Stimulated activated CD8-positive, alpha-beta memory T cell treated with anti-CD3 and anti-CD28 coated beads, Interleukin-7, amount 100 ng/mL, for 1 hour (primary cell): ENCODE measurements at places on chromosomes 3 and 15.

- DNase-seq, result no peak
Observed at GRCh38 chr3:56633602-56634535, 49.2 kb downstream of the TASOR start.

GRCh38 chr3:12351145-12351544, 62.3 kb downstream of the PPARG start:
- DNase-seq, result no peak

DNA sequence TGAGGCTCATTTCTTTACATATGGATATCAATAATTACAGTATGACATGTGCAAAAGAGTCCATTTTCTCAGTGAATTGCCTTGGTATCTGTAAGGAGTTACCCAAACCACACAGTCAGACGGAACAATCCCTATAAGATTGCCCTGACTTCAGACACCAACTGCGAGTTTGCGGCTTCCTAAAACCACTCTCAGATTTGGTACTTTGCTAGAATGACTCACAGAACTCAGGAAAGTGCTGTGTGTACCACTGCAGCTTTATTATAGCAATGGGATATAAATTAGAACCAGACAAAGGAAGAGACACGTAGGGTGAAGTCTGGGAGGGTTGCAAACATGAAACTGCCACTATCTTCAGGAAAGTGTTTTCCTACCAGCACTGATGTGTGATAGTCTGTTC, 45.8 kb upstream of the ATP13A3 start:
- DNase-seq, result no peak

GRCh38 chr15:82146990-82147461, 101.2 kb upstream of the MEX3B start:
- no peak for DNase-seq

DNA sequence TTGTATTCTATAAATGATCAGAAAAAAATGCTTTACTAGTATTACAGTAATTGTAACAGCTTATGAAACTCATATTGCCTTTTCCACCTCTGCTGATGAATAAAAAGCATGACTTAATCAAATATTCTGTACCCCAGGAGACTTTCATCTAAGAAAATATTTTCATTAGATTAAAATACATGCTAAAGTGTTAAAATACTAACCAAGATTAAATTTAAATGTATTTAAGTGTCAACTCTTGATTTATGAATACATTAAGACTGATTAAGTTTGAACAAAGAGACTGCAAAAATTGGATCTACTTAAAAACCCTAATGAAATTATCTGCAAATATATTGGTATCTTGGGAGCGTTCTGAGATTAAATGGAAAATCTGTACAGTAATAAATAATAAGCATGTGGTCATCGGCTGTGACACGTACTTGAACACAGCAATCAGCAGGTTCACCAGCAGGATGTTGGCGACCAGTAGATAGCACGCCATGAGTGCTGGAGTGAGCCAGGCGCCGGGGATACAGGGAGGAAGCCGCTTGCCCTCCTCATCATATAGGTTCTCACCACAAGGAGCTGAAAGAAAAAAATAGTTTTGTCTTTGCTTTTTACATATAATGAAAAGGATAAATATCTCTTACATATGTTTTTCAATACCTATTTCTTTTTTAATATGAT, 36.6 kb upstream of the MTMR10 start:
- no peak for DNase-seq

- DNase-seq, result no peak
Observed at GRCh38 chr3:72960812-72961518, 35.6 kb upstream of the PPP4R2 start.

DNA sequence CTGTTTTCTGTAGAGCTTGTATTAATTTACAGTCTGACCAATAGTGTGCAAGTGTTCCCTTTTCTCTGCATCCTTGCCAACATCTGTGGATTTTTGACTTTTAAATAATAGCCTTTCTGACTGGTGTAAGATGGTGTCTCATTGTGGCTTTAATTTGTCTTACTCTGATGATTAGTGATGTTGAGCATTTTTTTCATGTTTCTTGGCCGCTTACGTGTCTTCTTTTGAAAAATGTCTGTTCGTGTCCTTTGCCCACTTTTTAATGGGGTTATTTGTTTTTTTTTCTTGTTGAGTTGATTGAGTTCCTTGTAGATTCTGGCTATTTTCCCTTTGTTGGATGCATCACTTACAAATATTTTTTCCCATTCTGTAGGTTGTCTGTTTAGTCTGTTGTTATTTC, 7.6 kb upstream of the ACOX2 start:
- no peak for DNase-seq

- DNase-seq, result no peak
Observed at GRCh38 chr3:134901461-134901860, 106.4 kb downstream of the EPHB1 start.

DNA sequence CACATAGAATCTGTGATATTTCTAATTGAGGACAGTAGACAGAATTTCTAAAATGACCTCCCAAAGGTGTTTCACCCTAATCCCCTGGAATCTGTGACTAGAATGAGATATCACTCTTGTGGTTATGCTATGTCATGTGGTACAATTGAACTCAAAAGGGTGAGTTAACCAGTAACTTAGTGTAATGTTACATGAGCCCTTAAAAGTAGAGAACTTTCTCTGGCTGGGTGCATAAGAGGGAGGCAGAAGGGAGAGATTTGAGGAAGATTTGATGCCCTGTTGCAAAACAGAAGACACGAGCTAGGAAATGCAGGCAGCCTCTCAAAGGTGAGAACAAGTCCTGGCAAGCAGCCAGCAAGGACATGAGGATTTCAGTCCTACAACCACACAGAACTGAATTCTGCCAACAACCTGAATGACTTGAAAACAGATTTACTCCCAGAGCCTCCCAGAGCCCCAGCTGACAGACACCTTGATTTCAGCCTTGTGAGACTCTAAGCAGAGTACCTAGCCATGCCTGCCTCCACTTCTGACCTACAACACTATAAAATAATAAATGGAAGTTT, 160.3 kb downstream of the MTHFS start:
- DNase-seq, result no peak

GRCh38 chr3:44529927-44530326, 25.1 kb upstream of the ZKSCAN7 start:
- DNase-seq, result no peak

DNA sequence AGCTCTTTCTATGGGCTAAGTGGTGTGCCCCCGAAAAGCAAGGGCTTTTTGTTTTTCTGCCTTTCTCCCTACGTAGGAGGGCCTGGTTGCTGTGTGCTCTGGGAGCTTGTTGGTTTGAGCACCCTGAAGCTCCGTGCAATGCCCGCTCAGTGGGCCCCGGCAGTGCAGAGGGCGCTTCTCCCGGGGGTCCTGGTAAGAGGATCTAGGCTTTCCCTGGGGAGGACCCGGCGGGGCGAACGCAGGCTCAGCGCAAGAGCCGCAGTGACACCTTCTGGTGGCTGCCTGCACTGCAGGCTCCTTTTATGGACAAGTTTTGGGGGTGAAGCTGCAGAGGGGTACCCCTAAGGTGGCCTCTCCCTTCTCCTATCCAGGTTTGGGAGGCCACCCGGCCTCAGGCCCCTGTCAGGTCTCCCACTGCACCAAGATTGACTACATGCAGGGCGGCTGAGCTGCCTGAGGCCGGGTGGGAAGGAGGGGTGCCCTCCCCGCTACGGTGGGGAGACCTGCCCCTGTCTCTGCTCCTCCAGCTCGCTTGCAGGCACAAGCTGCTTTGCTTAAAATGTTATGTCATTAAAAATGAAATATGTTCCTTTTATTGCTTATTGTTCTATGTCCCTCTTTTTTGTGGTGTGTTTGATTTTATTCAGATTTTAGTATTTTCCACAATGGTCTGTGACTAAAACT, 387.9 kb downstream of the GABRG3 start:
- no peak for DNase-seq

- DNase-seq, result no peak
Observed at GRCh38 chr15:33678602-33679001, 289.7 kb upstream of the CHRM5 start.

DNA sequence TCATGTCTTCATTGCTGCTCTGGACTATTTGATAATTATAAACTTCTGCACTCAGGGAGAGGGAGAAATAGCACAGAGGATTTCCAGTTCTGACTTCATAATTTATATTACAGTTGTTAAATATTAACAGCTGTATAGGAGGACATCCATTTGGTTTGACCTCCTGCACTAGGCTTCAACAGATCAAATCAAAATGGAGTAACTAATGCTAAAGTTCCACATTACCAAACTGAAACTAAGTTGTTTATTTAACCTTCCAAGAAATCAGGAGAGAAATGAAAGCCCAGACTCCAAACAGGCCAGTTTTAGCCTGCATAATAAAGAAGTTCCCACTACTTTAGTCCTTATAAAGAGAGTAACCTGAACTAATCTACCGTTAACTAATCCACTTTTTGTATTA, 4.6 kb downstream of the PLSCR2 start:
- DNase-seq, result no peak

- no peak for DNase-seq
Observed at GRCh38 chr3:19347671-19348070, 199.4 kb downstream of the KCNH8 start.

GRCh38 chr3:63845215-63845614, 18.4 kb downstream of the THOC7 start:
- no peak for DNase-seq

DNA sequence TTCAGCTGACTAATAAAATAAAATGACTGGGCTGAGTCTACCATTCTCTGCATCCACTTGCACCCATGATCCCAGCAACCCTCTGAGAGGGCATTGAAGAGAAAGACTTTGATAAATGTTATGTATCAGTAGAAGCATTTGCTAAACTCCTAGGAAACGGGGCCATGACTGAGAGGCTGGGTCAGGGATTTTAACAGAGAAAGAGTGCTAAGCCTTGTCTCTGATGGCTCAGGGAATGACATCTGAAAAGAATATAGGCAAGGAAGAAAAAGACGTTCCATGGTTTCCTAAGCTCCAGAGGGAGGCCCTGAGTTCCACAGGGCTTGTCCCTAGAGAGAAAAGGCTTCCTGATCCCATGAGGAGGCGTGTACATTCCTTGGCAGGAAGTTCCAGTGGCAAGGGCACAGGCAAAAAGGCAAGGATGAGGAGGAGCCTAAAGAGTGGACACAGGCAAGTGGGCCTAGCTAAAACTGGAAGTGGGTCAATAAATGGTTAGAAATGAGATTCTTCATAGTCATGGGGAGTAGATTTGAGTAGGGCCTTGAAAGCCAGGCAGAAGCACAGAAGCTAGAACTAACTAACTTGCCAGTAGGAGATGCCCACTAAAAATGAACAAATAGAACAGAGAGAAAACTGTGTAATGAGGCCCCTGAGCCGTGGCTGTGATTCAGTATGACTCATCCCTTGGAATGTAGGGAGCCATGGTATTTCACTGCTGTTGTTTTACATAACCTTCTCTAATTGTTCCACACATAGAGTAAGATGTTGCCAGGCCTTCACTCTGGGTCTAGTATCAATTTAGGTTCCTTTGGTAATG, 44.9 kb upstream of the MANF start:
- DNase-seq, result no peak

DNA sequence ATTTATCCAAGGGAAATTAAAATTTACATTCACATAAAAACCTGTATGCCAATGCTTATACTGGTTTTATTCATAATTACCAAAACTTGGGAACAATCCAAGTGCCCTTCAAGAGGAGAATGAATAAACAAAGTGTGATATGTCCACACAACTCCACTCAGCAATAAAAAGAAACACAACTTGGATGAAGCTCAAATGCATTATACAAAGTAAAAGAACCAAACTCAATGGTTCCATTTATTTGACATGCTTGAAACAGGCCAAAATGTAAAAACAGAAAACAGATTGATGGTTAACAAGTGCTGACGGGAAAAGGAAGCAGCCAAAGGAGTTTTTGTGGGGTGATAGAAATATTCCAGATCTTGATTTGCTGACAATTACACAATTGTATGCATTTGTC, 23.5 kb downstream of the OCA2 start:
- DNase-seq, result no peak

- DNase-seq, result no peak
Observed at GRCh38 chr15:58264053-58264971, 126.1 kb downstream of the AQP9 start.

DNA sequence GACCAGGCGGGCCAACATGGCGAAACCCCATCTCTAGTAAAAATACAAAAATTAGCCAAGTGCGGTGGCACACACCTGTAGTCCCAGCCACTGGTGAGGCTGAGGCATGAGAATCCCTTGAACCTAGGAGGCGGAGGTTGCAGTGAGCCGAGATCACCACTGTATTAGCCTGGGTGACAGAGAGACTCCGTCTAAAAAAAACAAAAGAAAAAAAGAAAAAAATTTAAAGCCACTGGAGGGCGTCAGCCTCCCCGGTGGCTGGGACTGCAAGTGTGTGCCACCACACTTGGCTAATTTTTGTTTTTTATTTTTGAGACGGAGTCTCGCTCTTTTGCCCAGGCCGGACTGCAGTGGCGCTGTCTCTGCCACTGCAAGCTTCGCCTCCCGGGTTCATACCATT, 7.9 kb downstream of the RTF1 start:
- no peak for DNase-seq

DNA sequence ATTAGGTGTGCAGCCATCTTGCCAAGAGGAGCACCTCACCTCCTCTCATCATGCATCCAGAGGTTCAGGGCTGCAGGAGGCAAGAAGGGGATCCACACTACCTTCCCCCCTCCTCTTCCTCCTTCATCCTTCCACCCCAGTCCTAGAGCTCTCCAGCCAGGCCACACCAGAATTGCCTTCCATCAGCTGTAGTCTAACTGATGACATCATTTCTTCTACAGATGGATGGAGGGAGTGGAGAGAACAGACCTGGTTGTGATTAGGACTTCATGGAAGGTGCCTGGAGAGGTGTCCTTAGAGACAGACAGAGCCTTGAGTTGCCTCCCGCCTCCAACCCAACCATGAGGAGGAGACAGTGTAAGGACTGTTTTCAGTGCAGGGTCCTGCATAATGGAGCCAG, 14.9 kb downstream of the SEMA5B start:
- DNase-seq, result no peak

GRCh38 chr3:142035308-142035922, 113.9 kb downstream of the TFDP2 start:
- DNase-seq, result no peak

DNA sequence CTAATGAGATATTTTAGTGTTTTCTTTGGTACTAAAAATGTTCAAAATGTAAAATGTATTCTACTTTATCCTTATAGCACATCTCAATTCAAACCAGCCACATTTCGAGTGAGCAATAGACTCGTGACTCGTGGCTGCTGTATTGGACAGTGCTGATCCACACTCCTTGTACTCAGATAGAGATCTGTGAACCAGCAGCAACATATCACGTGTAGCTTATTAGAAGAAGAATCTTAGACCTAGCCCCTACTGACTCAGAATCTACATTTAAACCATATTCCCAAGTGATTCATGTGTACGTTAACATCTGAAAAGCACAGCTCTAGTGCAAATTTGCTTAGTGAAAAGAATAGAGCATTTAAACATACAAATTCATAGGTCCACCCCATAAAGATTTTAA, 130.9 kb downstream of the IL1RAP start:
- no peak for DNase-seq

DNA sequence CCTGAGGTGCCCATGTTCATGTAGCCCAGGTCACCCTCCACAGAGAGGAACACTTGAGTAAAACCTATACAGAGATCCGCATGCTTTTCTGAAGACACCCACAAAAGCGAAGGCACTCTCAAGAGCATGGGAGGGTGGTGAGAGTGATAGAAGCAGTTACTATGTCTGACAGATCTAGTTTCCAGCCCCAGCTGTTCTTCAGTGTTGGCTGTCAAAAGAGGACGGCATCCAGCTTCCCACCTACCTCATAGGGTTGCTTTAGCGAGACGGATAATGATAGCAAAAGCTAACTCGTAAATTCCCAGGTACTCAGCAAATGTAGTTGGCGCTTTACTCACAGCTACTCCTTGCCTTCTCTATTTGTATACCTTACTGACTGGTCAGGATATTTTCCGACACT, 3.0 kb upstream of the MEX3B start:
- no peak for DNase-seq
